Mesenteric fat pad (tissue), 1 donor: ENCODE measurements at places on chromosomes 12 and 14. TPM values are rescaled to one million over a fixed set of nuclear protein-coding genes. Genes with fewer than 3 reads are reported as not detected.

DNA sequence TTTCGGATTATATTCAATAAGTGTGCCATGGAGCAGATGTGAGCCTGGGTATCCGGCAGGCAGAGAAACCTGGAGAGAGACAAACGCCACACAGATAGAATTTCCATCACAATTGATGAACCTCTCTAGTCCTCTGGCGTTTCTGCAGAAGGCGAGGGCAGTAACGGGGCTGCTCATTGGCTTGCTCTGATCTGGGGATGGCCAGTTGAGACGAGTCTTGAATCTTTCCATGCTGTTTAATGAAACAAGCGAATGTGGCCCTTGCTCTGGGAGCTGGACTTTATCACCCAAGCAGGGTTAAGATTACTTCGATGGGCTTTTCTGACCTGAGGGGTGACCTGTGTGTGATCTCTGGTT, 42.4 kb upstream of the CLMN start:
- no peak for DNase-seq

DNA sequence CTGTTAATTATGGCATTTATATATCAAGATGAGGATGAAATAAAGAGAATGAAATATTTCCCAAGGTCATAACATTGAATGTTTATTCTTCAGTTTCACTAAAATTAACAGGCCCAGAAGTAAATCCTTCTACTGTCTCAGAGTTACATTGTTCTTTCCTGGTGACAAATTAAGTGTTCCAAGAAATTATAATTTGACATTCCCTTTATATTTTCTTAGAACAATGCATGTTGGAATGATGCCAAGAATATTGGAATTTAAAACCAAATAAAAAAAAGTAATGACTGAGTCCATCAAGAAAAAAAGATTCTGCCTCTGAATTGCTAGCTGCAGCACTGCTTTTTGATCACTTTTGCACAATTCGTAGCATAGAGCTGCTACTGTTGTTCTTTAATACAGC, 152.1 kb downstream of the METTL25 start:
- DNase-seq = no peak

- DNase-seq = no peak
Measured at GRCh38 chr12:32949815-32950214, 53.2 kb upstream of the PKP2 start.

- DNase-seq = no peak
Measured at GRCh38 chr12:50662116-50662510, 101.8 kb upstream of the ATF1 start.

- no peak for DNase-seq
Measured at GRCh38 chr12:12025799-12026386, 44.8 kb upstream of the BCL2L14 start.

DNA sequence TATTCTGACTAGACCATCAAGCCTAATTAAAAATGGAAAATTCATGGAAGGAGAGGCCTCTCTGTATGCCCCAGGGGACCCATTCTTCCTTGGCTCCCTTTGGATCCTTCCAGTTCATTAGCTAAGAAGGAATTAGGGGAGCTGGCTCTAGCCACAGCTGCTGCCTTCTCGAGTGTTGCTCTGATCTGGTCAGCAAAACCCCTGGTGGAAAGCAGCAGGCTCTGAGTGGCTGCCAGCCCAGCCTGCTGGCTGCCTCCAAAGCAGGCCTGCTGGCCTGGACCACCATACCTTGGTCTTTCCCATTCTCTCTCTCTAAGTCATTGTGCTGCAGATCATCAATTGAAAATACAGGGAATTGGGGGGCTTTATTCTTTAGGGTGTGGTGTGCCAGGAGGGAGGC, 29.0 kb upstream of the AKAP6 start:
- no peak for DNase-seq

DNA sequence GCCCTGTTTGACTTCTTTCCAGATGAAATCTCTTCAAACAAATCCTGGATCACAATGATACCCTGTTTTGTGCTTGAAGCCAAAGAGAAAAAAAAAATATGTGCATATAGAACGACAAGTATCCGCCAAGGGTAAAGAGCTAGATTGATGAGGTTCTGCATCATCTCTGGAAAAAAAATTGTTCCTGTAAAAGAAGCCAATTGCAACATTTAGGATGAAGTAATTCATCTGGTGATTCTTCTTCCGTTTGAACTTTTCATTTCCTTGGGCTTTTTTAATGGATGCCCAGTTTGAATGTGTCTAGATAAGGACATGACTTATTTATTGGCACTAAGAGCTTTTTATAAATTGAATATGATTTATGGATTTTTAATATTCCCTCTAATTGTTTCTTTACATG, 38.1 kb upstream of the NPAS3 start:
- no peak for DNase-seq

GRCh38 chr14:35808076-35808637, 938 bp downstream of the RALGAPA1 start:
- DNase-seq = no peak

- DNase-seq = no peak
Measured at GRCh38 chr12:50614167-50614759, 109.5 kb downstream of the DIP2B start.

- no peak for DNase-seq
Measured at GRCh38 chr12:39931857-39932256, 174.0 kb downstream of the SLC2A13 start.

DNA sequence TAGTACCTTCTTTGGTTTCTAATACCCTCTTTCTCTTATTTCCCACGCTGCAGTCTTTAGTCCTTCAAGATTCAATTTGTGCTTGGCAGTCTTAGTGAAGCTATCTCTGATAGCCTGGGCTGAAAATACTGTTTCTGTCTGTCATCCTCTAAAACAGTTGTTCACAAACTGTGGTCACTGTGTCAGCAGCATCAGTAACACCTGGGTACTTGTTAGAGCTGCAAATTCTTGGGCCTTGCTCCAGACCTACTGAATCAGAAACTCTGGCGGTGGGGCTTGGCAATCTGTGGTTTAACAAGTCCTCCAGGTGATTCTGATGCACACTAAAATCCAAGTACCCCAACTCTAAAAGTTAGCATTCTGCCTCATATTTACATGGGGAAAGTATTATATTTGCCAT, 217.5 kb upstream of the SEL1L start:
- DNase-seq = no peak

GRCh38 chr14:44404036-44404435, 103.0 kb downstream of the FSCB start:
- DNase-seq = no peak

GRCh38 chr14:55731881-55732498, 152.0 kb downstream of the KTN1 start:
- DNase-seq = no peak

GRCh38 chr12:64633011-64633939, 23.0 kb downstream of the RASSF3 start:
- no peak for DNase-seq

DNA sequence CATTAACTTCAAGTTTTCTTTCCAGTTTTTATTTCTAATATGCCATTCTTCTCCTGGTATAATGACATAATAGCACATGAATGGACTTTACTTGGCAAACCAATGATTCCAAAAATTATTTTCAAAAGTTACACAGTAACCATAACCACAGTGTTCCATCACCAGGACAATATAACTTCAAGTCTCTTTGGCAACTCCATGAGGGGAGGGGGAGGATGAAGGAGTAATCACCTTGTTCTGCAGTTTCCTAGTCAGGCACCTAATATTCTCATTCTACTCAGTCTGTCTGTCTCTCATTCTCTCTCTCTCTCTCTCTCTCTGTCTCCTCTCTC, 66.6 kb downstream of the BTG1 start:
- no peak for DNase-seq

- DNase-seq = no peak
Measured at GRCh38 chr12:124240493-124240892, 54.4 kb upstream of the RFLNA start.

- DNase-seq = no peak
Measured at GRCh38 chr12:29277231-29277630, 103.7 kb downstream of the ERGIC2 start.

DNA sequence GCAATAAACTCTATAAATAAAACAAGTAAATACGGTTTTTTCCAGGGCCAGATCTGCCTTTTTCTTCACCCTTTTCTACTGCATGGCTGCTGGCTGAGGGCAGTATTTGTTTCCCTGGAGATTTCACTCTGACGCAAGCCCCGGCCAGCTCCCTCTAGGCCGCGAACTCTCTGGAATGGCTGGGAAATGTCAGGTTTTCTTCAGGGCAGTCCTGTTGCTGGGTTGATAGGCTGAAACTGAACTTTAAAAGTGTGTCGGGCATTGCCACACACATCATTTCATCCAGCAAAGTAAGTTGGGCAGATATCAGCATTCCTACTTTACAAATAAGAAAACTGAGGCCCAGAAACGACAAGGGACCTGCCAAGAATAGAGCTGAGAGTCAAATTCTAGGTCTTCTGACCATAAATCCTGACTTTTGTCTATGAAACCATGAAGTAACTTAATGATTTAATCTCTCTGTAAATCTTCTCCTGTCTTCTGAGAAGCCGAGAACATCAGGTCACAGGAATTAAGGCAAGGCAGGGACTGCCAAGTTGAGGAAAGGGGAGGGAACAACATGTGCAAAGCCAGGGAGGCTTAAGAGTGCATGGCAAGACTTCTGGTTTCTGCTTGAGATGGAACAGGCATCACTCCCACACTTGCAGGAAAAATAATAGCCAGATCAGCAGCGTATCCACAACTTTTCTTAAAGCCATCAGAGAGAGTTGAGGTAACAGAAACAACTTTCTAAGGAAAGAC, 205.0 kb upstream of the CCDC196 start:
- no peak for DNase-seq

DNA sequence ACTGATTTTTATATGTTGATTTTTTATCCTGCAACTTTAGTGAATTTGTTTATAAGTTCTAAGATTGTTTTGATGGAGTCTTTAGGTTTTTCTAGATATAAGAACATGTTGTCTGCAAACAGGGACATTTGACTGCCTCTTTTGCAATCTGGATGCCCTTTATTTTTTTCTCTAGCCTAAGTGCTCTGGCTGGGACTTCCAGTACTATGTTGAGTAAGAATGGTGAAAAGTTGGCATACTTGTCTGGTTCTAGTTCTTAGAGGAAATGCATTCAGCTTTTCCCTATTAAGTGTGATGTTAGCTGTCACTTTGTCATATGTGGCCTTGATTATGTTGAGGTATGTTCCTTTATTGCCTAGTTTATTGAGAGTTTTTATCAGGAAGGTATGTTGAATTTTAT, 68.1 kb downstream of the ERC1 start:
- no peak for DNase-seq

CIROP gene
- total RNA-seq = not detected

CMAS gene
- total RNA-seq = 19.8 TPM

SLC22A17 gene
- 7.0 TPM for total RNA-seq

ESPL1 gene
- total RNA-seq = 0.67 TPM

BIN2 gene
- total RNA-seq = 14.4 TPM

TAMALIN gene
- total RNA-seq = 117 TPM

A2M gene
- 996 TPM for total RNA-seq

CDCA3 gene
- total RNA-seq = 0.16 TPM

SMAGP gene
- 10.1 TPM for total RNA-seq

A2ML1 gene
- not detected for total RNA-seq

TECPR2 gene
- 29.5 TPM for total RNA-seq

SMOC1 gene
- total RNA-seq = 0.93 TPM

SERPINA3 gene
- 139 TPM for total RNA-seq
